Activated naive CD8-positive, alpha-beta T cell treated with anti-CD3 and anti-CD28 coated beads, Interleukin-2, amount 50 U/mL, for 16 hours (primary cell): ENCODE measurements at places on chromosomes 16 and 17.

DNA sequence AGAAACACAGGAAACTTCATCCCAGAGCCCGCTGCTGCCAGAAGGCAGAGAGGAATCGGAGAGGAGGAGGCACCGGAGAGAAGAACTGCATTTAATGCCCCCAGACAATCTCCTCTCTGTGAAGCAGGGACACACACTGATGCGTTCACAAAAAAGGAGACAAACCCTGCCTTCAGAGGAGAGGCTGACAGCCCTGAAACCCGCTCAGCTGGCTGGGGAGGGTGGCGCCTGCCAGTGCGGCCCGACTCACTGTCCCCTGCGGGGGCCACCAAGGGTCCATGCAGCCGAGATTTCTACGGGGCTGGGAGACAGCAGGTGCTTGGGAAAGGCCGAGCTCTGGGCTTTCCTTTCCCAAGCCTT lies 21.9 kb upstream of the CACNG1 start:
- no peak for DNase-seq

DNA sequence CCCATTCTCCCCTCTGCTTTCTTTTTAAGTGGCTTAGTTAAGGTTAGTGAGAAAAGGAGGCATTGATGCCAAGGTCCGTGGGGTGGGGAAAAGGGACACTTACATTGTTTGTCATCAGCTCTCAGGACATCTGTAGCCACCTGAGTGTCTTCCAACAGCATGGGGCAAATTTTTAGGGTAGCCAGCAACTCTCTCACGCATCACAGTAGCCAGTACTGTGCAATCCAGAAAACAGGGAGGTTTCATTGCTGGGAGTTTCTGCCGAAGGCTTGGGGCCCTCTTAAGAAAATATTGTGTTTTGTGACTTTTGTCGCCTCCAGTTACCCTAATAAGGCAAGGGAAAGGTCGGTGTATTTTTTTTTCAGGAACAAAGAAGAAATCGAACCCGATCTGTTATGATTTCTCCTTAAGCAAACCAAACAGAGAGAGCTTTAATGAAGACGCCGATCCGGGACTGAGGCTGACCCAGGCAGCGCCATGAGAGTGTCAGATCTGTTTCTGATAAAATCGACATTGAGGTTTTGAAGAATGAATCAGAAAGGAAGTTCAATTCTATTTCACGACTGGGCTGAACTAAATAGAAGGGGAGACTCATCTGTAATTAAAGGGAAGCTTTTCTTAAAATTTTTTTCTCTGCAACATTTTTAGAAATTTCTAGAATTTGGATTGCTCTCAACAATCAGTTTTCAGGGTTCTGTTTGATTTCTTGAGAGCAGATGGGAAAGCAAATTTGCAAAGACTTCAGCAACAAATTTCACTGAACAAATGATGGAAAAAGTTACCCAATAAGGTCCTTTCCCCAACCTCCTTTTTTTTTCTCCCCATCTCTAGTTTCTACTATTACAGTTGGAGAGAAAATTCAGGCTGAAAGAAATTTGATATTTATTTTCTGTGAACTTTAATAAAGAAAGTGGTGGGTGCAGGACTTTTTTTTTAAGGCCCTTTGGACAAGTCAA lies 144.7 kb upstream of the IRX3 start:
- DNase-seq, result no peak

DNA sequence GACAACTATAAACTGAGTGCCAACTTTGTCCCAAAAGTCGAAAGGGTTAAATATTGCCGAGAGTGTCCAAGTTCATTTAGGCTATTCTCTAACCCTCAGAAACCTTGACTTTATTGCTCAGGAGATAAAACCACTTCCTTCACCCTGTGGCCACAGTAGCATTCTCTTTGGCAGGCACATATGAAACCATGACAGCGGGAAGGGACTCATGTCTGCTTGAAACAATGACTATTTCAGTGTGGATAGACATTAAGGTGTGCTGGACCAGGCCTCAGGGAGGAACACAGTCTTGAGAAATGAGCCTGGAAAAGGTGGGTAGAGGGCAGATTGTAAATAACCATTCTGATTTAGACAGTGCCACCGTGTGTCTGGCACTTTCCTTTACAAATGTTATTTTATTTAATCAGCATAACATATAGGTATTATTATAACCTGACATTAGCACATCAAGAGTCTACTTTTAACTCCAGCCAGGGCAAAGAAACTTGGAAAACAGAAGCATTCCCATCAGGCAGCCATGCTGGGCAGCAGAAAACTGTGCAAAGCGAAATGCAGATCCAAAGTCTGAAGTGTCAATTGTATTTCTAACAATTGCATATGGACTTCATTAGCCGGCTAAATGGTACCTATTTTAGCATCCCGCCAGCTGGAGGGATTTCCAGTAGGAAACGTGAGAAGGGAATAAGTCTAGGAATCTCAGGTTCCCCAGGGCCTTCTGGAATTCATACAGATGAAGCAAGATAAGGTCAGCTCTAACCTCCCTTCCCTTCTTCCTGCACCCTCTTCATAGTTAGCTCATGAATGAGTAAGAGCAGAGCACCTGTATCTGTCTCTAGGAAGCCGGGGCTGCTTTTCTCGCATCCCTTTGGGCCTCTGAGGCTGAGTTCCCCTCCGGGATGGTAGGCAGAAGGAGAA lies 212.8 kb upstream of the ELAC2 start:
- no peak for DNase-seq

GRCh38 chr17:8952191-8952590 lies 13.3 kb downstream of the PIK3R5 start:
- DNase-seq, result no peak

- DNase-seq, result no peak
Measured at GRCh38 chr17:64546716-64547115, 39.9 kb downstream of the CEP95 start.
